ENCODE measurements at places on chromosomes 6 and 20.

- no peak for DNase-seq
These were observed 4.3 kb downstream of the MMP24OS start for GRCh38 chr20:35273449-35274171.

DNA sequence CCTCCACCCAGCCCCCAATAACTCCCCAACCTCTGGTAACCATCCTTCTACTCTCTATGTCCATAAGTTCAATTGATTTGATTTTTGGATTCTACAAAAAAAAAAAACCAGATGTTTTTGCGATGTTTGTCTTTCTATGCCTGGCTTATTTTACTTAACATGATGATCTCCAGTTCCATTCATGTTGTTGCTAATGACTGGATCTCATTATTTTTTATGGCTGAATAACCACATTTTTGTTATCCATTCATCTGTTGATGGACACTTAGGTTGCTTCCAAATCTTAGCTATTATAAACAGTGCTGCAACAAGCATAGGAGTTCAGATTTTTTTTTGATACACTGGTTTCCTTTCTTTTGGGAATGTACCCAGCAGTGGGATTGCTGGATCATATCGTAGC is 98.8 kb downstream of the LYRM2 start:
- DNase-seq, result no peak

GRCh38 chr20:22217712-22218352 is 366.5 kb downstream of the FOXA2 start:
- no peak for DNase-seq

DNA sequence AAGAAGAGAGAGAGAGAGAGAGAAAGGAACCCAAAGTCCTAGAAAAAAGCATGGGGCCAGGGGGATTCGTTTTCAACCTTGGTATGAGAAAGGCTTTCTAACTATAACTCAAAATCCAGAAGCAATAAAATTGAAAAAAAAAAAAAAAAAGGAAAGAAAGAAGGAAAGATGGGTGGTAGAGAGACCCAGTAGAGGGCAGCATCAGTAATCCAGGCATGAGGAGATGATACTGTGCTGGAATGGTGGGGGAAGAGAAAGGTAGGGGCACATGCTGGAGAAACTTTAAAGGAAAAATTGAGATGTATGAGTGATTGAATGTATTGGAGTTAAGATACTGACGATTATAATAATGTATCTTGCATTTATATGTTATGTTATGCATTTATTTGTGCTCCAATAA is 1040.7 kb upstream of the FLRT3 start:
- DNase-seq, result no peak

DNA sequence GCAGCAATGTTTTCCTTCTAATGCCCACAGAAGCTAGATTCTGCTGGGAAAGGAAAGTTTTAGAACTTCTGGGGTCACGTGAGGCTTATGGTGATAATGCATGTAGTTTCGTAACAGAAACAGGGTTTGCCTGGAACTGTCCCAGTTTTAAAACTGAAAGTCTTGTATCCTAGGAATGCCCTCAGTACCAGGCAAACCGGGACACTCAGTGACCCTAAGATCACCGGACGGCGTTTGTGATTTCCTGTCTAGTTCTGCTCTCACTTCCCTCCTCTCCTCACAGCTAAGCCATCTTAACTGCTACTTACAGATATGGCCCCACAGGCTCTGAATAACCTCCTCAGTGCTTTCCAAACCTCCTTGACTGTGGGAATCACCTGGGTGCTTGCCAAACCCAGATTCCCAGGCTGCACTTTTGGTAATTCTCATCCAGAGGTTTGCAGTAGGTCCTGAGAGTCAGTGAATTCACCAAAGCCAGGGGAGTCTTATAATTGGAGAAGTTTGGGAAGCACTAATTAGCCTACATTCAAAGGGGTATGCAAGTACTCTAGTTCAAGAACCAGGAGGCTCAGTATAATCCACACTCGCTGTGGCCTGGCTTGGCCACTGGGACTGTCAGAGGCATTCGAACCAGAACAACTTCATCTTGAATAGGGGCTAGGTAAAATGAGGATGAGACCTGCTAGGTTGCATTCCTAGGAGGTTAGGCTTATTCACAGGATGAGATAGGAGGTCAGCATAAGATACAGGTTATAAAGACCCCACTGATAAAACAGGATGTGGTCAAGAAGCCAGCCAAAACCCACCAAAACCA is 231.6 kb upstream of the MYLIP start:
- peak; percentile 50 for DNase-seq

GRCh38 chr6:17986656-17987446 is 584 bp downstream of the KIF13A start:
- peak; percentile 61 for DNase-seq

- no peak for DNase-seq
These were observed 38.6 kb downstream of the FOXP4 start for GRCh38 chr6:41584668-41585205.

GRCh38 chr6:112634376-112634775 is 287.2 kb downstream of the RFPL4B start:
- no peak for DNase-seq

- DNase-seq, result no peak
These were observed 10.4 kb upstream of the FKBPL start for GRCh38 chr6:32140420-32141046.

GRCh38 chr6:89818977-89819335 is 638 bp downstream of the MDN1 start:
- DNase-seq, result peak; percentile 42

- DNase-seq, result peak; percentile 32
These were observed 4.5 kb downstream of the ACSS1 start for GRCh38 chr20:25053255-25054031.

DNA sequence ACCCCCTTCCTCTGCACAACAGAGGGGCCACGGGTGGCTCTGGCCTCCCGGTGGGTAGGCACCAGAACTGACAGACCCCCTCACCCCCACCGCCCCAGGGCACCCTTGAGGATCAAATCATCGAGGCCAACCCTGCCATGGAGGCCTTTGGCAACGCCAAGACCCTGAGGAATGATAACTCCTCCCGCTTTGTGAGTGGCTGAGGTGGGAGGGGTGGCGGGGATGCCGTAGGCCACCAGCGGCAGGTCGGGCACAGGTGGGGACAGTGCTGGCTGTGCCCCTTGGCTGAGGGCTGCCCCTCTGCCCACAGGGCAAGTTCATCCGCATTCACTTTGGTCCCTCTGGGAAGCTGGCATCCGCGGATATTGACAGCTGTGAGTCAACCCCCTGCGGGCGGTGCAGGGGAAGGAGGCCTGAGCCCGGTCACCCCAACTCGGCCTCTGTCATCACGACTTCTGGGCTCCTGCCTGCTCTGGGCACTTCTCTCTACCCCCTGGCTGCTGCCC is 29.1 kb downstream of the MYH7B start:
- DNase-seq, result peak; percentile 31

DNA sequence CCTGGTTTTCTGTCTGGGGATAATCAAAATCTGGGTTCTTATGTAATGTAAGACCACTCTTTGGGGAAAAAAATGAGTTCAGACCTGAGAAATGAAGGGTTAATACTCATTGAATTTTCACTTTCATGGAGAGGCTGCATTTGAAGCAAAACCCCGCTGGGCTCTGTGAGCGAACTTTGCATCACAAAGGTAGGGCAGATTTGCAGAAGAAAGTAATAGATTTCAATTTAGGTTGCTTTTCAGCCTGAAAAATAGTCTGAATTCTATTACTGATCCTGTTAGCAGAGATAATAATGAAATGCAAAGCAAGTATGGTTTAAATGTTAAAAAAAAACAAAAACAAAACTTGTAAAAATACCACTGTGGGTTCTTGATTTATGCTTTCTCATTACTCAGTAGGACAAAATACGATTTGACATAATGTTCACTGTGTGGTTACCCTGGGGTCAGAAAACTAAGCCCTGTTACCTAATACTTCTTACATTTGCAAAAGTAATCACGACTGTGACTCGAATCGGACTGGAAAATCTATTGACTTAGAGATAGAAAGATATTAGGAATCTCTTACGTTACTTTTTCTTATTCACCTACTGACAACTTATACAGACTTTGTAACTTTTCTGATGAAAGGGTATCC is 72.2 kb downstream of the UST start:
- peak; percentile 44 for DNase-seq

DNA sequence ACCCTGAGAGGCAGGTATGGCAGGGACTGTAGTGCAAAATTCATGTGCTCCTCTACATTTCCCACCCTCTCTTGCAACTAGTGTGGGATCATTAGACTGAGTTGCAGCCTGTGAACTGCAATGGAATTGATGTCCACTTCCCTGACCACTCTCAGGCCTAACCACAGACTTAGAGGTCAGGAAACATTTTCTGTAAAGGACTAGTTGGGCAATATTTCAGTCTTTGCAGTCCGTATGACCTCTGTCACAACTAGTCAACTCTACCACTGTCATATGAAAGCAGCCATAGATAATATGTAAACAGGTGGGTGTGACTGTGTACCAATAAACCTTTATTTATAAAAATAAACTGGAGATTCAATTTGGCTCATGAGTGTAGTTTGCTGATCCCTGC is 134.4 kb upstream of the TOP1 start:
- DNase-seq, result no peak

DNA sequence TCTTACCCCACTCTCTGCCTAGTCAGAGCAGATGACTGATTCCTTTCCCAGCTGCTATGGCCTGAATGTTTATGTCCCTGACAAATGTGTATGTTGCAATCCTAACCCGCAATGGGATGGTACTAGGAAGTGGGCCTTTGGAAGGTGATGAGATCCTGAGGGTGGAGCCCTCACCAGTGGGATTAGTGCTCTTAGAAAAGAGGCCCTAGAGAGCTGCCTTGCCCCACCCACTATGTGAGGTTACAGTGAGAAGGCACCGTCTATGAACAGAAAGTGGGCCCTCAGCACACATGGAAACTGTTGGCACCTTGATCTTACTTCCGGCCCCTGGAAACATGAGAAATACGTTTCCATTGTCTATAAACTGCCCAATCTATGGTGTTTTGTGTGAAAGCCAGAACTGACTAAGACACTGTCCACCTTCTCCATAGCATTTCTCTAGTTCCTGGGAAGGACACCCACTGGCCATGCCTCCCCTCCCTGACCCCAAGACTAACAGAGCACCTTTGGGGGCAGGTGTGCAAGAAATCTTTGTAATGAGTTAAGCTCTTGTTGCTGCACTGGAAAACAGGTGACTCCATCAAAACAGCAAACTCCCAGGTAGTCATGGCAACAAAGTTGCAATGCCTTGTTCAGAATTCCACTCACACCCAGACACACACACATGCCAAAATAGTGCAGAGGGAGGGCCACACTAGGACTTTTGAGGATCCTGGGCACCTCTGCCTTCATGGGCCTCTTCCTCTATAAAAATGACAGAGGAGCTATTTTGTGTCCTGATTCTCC is 16.2 kb downstream of the GABRR2 start:
- peak; percentile 75 for DNase-seq

DNA sequence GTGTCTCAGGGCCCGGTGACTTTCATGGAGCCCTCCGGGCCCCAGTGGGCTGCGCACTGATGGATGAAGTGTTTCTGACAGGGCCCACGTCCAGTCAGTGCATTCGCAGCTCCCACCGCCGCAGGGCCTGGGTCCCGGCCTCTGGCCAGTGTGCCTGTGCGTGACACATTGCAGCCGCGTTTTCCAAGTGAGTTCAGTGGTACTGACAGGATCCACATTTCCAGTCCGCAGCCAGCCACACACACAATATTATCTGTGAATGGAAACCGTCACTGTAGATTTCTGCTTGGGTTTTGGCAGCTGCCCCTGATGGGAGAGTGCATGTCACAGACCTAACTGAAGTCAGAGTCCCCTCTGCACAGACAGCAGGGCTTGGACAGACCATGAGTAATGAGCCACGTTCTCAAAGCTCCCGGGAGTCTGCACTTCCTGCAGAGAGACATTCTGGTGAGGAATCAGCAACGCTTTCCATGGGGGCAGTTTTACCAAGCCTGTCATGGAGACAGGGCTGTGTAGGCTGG is 171.4 kb downstream of the MYLK4 start:
- DNase-seq, result peak; percentile 14

DNA sequence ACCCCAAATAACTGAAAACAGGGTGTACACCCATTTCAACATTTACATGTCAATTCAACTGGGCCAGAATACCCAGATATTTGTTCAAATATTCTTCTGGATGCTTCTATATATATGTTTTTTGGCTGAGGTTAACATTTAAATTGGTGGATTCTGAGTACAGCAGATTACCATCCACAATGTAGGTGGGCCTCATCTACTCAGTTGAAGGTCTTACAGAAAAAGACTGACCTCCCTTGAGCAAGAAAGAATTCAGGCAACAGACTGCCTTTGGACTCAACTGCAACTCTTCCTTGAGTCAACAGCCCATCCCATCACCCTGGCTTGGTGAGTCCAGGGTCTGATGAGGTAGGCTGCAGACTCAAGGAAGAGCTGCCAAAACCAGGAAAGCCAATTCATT is 84.1 kb downstream of the ATG5 start:
- DNase-seq, result no peak

- no peak for DNase-seq
These were observed 31.3 kb downstream of the STX11 start for GRCh38 chr6:144181639-144182038.

DNA sequence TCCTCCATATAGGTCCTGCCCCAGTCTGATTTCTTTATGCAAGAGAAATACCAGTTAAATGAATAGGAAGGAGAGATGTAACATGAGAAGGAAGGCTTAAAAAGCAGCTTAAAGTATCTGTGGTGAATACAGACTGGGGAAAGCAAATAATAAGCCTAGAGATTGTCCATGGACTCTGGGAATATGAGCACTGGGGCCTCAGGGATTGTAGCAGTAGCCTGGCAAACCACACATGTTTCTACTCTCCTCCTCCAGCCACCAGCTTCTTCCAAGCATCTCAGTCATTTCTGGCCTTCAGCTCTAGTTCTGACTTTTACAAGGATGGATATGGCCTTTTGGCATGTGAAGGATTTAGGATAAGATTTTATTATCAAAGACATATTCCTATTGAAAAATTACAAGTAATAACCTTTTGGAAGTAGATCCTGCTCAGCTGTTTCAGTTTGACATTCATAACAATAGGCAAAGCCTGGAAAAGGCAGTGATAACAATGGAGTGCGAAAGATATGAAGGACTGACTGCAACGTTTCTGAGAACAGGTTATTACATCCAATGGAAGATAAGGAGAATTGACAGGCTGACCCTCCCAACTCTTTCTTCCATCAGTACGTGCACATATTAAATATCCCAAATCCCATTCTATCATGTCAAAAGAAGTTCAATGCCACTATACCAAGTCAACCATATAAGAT is 41.6 kb downstream of the CYP39A1 start:
- DNase-seq, result no peak

- peak; percentile 71 for DNase-seq
These were observed 81.6 kb upstream of the PREP start for GRCh38 chr6:105484238-105485161.

GRCh38 chr20:58010186-58010585 is 218.3 kb downstream of the ANKRD60 start:
- DNase-seq, result no peak

DNA sequence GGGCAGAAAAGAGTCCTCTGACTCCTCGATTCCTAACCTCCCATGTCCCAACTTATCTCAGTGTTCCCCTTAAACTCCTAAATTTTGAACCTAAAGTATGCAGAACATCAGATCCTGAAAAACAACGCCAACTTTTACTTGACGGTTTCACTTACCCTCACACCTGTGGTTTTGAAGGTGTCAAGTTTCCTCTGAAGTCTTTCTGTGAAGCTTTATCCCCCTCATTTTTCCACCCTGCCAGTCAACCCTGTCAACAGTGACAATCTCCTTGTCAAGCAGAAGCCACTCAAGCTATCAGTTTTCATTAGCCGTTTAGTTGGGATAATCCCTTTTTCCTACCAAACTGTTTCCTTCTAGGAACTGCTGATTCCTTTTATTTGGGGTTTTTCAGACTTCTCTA is 245.4 kb upstream of the PREP start:
- no peak for DNase-seq
